ENCODE measurements at places on chromosomes 5 and 9.

DNA sequence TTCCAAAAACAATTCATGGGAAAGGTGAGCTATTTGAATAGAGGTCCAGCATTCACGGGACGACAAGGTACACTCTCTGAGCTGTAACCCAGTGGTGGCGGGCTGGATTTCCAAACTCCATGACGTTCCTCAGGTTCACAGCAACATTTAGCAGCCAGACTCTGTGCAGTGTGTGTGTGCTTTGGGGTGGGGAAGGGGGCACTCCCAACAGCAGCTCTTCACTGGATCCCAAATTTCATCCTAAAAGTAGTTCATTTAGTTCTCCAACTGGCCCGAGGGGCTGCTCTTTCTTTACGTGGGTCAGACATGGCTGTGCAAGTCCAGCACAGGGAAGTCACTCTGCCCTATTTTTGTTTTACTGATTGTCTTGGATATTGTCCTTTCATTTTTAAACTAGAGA lies 98.0 kb upstream of the IRX2 start:
- no peak for DNase-seq

DNA sequence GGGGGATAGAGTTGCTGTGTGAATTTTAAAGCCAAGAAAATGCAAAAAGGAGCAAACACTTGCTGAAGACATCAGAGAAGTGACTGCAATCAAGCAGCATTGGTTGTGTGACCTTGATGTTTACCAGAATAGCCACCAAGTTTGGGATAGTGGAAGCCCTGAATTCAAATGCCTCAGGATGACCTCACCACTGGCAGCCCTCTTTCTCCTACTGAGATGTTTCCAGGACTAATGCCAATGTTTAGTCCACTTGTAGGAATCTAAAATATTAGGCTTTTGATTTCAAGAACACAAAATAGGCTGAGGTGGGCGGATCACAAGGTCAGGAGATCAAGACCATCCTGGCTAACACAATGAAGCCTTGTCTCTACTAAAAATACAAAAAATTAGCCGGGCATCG lies 112.2 kb upstream of the NUDT12 start:
- DNase-seq: peak; percentile 31

- peak; percentile 64 for DNase-seq
Measured at GRCh38 chr5:109529520-109529919, 119.7 kb upstream of the PJA2 start.

DNA sequence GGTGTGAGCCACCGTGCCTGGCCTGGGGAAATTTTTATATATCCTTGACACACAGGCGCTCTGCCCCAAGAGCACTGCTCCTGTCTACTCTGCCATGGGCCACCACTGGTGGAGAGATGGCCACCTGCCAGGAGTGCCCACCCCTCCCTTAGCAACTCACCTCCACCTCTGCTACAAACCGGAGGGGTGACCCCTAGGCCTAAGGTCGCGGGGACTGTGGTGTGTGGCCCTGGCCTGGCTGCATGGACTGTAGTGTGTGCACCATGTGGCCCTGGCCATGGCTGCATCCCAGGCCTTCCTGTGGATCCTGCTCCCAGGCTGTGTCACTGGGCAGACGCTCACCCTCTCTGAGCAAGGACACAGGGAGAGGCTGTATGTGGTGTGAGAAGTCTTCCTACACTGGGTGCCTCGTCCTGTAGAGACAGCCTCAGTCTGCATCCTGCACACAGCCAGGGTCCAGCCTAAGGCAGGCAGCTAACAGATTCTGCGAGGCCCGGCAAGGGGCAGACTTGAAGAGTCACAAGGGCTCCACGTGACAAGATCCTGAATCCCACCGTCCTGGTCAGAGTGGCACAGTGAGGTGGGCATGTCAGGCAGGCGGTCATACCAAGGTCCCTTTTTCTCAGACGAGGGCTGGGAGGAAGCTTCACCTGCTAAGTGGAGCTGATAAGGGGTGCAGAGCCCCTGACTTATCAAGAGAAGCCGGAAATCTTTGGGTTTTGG lies 10.3 kb downstream of the NINJ1 start:
- DNase-seq: no peak

- no peak for DNase-seq
Measured at GRCh38 chr9:134423166-134423565, 96.9 kb downstream of the RXRA start.

GRCh38 chr9:126999315-127000068 lies 84.9 kb downstream of the RALGPS1 start:
- DNase-seq: no peak

- DNase-seq: no peak
Measured at GRCh38 chr5:8136271-8136670, 267.3 kb downstream of the MTRR start.

DNA sequence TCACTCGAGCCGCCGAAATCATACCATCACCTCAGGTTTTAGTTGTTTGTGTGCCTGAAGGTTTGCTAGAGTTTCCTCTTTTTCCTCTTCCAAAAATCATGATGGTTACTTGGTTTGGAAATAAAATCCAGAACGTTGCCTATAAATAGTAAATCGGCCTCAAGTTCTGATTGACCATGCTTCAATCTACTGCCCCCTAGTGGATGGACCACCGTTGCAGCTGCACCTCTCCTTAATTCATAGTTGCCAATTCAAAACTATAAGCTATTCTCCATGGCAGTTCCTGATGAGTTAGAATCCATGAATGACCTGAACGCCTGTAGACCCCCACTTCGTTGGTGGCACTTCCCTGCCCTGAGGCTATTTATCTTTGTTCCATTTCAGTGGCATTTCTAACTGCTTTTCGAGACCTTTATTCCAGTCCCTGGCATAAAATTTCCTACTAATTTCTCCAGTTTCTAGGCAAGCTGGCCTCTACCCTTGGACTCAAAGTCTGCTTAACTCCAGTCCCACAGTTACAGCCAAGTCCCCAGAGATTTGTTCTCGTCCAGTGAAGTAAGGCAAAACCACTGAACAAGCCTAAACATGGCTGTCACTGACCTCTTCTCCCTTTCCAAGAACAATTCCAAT lies 422.6 kb downstream of the EFNA5 start:
- peak; percentile 58 for DNase-seq

DNA sequence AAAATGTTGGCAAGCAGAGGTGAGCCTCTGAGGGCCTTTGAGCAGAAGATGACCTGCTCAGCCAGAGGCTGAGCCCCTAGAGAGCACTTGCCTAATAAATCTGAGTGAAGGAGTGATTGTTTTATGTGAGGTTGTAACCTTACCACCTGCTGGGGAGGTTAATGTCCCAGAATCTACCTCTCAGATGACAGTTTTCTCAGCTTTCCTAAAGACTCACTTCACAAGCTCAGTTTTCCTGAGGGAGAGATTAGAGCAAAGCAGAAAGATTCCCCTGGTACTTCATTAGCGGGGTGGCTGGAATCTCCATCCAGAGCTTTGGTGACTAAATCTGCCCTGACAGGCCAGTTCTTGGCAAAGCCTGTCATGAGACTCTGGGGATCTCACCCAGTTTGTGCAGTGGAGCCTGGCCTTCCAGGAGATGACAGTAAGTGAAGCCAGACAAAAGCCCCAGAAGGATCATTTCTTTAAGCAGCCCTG lies 48.8 kb upstream of the GALNT10 start:
- no peak for DNase-seq

DNA sequence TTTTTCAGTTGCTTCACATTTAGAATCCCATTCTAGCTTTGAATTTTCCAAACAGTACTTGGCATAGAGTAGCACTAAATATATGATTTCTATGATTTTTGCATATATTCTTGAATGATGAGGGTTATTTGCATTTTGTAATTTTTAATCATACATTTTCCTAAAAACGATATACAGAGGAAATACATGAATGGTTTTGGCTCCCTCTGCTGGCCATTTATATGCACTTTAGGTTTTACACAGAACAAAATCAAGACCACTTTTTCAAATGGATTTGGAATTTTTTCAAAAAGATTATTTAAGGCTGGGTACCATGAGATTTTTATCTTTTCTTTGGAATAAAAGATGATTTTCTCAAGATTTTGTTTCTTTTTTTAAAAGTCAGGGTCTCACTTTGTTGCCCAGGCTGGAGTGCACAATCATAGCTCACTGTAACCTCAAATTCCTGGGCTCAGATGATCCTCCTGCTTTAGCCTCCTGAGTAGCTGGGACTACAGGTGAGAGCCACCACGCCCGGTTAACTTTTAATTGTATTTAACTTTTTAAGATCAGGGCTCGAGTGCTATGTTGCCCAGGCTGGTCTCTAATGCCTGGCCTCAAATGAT lies 16.7 kb upstream of the COMMD10 start:
- peak; percentile 67 for DNase-seq

DNA sequence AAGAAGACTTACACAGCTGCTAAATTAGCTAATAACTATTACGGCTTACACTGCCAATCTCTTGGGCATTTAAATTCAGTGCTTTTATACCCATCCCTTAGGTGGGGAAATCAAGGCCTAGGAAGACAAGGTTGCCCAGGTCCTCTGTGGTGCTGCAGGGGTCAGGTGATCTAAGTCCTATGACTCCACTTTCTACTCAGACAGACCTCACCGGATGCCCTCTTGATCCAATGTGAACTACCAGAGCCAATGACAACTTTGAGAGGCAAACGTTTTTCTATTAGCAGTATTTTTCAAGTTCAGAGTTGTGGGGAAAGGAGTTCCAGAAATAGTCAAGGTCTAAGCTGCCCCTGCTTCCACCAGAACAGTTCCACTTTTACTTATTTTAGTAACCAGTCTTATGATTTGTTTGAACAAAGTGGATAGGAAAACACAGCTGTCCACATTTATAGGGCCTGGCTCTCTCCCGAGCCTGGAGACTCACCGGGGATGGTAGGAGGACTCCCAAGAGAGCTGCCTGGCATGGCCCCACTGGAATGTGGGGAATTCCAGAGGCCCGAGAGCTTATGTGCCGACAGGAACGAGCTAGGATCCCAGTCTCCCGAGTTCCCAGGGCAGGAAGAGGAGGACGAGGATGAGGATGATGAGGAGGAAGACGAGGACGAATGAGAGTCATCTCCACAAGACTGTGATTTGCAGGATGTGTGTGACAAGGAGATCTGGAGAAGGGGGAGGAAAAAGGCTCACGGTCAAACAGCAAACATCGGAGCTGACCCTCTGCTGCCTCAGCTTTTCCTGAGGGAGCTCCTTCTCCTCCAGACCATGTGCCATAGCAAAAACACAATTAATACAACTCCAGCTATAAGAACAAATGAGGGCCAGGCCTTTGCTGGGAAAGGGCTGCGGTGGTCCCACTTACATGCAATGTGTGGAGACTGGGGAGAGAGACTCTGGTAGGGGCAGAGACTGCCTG lies 16.7 kb downstream of the FAM193B start:
- DNase-seq: peak; percentile 84

- DNase-seq: peak; percentile 71
Measured at GRCh38 chr9:126965541-126966428, 51.2 kb downstream of the RALGPS1 start.

DNA sequence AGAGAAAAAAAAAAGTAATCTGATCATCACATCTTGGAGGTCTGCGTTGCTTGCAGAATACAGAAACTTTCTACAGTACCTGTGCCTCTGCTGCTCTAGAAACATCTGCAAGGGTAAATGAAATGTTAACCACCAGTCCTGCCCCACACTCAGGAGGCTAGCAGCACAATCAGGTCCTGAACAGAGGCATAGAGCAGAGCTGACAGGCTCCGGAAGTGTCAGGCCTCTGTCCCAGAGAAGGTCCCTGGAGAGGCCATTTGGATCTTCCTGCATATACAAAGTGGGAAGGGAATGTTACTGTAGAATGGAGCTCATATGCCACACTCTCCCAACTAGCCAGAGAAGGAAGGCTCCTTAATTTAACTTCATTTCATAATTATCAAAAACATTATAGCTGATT lies 7.2 kb downstream of the NRG2 start:
- no peak for DNase-seq

DNA sequence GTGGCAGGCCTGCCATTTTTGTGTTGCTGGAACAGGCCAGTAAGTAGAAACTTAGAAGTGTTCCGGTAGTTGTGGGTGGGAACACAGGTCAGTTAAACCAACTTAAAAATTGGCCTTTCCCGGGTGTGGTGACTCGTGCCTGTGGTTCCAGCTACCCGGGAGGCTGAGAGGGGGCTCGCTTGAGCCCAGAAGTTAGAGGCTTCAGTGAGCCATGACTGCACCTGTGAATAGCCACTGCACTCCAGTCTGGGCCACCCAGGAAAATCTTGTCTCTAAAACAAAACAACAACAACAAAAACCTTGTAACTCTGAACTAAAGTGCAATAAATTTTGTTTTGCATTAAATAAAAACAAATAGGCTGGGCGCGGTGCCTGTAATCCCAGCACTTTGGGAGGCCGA lies 1.4 kb upstream of the NHP2 start:
- DNase-seq: no peak

GRCh38 chr9:38269775-38270174 lies 122.7 kb upstream of the ALDH1B1 start:
- DNase-seq: no peak

DNA sequence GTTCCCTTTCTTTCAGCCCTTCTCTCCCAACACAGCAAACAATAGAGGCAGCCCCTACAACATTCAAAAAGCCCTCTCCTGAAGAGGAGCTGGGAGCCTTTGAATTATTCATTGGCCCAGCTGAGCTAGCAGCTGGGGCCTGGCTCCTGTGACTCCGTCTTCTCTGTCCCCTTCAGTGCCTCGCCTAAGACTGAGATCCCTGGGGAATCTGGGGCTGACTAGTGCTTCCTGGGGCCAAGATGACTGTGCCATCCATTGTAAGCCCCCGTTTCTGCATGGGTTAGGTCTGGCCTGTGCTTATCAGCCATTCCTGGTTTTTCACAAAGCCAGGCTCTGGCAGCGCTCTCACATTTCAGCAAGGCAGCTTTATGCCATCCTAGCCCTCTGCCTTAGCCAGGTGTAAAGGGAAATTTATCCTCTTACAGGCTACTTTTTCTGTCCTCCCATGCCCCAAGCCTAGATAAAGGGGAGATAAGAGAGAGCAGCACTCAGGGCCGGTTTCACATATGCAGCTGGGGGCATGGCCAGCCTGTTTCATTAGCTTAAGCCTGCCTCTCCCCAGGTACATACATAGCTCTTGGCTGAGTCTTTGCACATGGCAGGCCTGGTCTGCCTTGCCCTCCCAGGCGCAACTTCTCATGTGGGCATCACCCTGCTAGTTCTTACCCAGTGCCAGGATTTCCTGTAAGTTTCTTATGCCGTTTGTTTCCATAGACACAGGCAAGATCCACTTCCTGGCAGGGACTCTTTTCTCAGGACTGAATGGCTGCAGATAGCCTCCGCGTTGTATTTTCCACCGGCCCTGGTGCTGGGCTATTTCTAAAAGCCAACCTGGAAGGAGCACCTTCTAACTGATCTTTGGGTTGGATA lies 15.8 kb downstream of the PTPA start:
- DNase-seq: no peak

All from fibroblast of mammary gland (primary cell).